ENCODE measurements at places on chromosomes 7 and 10.

DNA sequence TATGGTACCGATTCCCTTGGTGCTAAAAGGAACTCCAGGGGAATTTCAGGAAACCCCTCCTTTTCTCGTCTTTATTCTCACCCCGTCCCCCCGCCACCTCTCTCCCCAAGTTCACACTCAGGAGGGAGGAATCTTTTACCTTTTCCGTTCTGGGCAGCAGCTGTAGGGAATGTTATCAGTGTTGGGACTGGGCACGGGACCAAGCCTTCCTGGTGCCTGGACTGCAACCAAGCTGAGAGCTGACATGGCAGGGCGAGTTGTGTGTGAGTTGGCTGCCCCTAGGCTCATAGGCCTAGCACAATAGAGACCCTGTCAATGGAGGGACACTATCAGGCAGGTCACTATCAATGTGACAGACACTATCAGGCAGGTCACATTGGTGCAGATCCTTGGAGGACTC is 121.4 kb downstream of the TCF7L2 start:
- peak; percentile 77 for DNase-seq

DNA sequence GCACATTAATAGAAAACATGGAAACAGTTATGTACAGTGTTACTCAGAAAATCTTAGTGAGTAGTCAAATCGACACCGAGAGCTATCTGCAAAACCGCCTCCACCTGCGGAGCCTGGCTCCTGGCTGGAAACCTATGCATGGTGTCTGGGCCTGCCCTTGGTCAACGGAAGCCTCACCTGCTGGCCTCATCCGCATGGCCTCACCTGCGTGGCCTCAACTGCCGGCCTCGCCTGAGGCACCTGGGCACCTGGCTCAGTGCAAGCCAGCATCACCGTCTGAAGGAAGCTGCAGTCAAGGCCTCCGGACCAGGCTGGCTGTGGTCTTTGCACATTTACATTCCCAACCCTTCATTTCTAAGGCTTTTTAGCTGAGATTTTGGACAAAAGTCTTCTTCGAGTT is 352.1 kb downstream of the POM121L12 start:
- no peak for DNase-seq

- no peak for DNase-seq
Measured at GRCh38 chr7:66213637-66214036, 8.5 kb downstream of the TPST1 start.

DNA sequence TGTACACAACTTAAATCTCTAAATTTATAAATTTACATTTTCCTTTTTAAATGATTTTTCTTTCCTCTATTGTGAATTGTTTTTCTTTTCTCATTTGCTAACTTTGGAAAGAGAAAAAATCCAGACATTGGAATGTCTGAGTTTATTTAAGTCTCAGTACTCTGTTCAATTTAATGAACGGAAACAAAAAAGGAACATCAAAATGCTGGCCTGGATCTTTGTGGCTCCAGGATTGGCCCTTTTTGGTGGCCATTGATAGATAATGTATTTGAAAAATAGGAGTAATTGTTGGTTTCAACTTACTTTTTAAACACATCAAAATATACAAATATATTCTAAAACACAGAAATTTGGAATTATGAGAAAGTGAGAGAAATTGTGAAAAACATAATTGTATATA is 336.0 kb downstream of the SUGCT start:
- no peak for DNase-seq

GRCh38 chr7:105230486-105230885 is 158.2 kb downstream of the SRPK2 start:
- DNase-seq: no peak

- no peak for DNase-seq
Measured at GRCh38 chr7:26965724-26966123, 101.3 kb upstream of the SKAP2 start.

DNA sequence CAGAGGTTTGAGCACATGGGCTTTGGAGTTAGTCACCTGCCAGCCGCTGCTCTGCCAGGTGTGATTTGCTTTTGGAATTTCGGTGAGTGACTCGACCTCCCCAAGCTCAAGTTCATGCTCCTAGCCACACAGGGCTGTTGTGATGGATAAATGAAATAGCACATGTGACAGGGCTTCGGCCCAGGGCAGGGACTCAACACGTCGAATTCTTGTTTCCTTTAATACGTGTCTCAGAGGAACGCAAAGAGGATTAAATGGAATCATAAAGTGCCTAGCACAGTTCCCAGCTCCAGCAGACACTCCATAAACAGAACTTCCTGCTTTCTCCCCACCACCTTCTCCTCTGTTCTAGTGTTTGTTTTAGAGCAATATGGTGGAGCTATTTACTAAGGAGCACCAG is 88.3 kb upstream of the CHST15 start:
- DNase-seq: no peak

DNA sequence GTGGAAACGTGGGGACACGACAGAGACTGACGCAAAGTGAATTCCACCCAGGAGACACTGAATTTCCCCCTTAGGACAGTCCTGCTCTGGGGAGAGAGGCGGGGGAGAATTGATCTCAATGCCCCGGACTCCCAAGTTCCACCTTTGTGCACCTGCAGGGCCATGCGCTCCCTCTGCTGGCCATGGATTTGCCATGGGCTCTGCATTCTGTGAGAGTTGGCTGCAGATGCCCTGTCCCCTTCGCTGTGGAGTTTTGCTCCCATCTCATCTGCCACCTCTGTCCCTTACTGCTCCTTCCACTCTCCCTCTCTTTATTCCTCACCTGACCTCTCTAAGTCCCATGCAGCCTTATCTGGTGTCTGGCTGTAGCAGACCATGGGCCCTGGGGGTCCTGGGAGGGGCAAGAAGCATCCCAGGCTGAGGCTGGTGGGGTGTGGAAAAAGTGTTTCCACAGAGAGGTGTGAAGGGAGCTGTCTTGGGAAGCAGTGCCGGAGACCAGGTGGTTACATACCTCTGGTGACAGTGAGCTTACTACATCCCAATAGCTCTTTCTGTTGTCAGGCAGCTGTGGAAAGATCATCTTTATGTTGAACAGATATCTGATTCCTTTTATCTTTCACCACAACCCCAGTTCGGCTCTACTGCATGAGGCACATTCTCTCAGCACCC is 14.3 kb downstream of the GHRHR start:
- DNase-seq: peak; percentile 42

GRCh38 chr10:30528429-30528786 is 94.4 kb downstream of the MAP3K8 start:
- no peak for DNase-seq

- DNase-seq: no peak
Measured at GRCh38 chr10:129777687-129778086, 186.4 kb downstream of the EBF3 start.

DNA sequence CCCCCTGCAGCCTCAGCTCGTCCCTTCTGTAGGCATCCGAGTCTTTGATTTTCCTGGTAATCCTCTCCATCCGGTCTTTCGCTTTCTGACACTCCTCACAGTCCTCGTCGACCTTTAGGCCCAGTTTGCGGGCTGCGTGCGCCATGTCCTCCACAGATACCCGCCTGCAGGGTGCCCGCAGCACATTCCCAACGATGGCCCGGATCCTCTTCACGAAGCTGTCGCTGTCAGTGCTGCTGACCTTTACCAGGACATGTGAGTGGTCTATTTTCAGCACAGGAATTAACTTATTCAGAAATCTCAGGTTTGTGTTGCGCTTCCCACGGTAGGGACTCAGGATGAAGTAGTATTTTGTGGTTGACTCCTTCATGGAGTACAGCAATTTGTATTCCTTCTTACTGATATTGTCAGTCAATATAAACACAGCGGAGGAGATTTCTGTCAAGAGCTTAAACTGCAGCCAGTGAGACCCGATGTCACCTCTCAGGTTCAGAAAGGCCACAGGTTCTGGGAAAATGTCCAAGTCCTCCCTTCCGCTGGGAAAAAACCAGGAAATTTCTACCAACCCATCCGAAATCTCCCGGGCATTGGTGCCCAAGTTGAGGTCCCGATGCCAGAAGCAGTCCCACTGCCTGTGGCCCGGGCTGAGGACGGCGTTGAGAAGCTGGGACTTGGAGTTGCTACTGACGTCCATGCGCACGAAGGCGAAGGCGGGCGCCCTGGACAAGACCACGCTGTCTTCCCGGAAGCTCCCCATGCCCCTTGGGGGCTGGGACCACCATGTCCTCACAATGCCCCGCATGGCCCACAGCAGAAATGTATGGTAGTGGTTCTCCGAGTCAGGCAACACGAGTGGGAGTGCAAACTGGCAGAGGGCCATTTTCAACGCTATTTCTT is 8.9 kb upstream of the MRPS24 start:
- no peak for DNase-seq

DNA sequence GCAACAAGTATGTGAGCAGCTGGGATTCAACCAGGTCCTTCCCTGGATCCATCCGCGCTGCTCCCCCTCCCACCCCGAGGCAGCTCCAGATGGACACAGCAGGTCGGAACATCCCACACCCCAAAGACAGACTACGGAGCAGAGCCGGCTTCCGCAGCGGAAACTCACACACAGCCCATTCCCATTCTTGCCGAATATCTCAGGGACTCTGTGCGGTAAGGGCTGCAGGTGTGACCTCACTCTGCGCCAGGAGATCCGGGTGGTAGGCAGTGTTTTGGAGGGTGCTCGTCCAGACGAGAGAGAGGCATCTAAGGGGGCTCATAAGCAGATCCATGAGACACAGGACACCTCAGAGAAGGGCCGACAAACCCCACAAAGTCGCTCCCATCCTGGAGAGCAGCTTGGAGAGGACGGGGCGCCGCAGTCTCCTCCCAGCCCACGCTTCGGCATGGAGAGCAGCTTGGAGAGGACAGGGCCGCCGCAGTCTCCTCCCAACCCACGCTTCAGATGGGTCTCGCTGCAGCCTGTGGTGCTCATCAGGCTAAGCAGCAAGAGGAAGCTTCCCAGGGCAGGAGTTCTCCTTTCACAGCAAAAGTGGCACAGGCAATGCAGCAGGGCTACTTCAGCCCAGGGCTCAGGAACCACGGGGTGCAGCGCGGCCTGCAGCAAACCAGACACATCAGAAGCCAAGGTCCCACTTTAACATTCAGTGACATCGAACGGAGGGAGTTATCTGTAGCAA is 179.9 kb downstream of the DIP2C start:
- DNase-seq: no peak

DNA sequence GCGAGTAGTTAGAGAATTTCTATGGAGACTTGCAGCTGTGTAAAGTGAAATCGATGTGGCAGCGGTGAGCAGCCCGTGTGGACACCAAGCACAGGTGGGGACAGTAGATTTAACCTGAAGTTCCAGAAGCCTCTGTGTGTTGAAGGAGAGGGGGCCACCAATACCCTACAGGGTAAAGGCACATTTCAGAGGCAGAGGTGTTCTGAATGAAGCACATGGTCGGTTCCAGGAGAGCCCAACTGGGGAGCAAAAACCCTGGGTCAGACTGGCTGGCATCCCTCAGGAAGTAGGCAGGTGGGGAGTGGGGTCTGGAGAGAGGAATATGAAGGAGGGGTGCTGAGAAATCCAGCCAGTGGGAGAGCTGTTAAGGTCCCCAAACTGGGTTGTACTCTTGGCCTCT is 76.6 kb downstream of the CCDC3 start:
- no peak for DNase-seq

DNA sequence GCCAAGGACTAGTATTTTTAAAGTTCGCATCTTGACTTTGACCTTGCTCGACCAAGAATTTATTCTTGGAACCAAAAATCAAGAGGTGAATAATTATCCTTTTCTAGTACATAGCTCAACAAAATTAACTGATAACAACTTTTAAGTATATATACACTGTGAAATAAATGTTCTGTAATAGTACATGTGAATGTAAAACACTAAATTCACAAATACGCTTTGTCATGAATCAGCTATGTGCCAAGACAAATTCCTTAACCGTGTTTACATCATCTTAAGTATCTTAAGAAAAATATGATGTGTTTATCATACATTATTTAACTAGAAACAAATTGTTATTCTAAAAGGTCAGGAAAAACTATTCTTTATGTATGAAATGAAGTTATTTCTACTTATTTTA is 83.3 kb downstream of the CUL2 start:
- DNase-seq: no peak

DNA sequence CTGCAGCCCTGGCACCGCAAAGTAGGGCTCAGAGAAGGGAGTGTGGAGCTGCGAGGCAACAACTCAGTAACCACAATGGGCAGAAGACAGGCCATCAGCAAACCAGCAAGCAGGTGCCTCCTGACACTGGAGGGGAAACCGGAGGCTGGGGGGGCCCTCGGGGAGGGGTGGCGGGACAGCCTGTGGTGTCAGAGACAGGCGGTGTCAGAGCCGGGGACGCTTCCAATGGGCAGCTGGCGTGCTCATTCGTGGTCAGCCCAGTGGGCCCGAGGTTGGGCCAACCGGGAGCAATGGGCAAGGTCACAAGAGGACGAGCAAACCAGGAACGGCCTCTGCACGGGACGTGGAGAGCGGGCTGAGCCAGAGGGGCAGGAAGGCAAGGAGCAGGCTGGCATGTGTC is 158.1 kb downstream of the MAD1L1 start:
- no peak for DNase-seq

- DNase-seq: peak; percentile 29
Measured at GRCh38 chr7:39453743-39454355, 112.4 kb upstream of the YAE1 start.

- DNase-seq: no peak
Measured at GRCh38 chr7:37518266-37518665, 69.6 kb upstream of the ELMO1 start.

- DNase-seq: no peak
Measured at GRCh38 chr7:151286148-151286547, 37.7 kb upstream of the SMARCD3 start.

DNA sequence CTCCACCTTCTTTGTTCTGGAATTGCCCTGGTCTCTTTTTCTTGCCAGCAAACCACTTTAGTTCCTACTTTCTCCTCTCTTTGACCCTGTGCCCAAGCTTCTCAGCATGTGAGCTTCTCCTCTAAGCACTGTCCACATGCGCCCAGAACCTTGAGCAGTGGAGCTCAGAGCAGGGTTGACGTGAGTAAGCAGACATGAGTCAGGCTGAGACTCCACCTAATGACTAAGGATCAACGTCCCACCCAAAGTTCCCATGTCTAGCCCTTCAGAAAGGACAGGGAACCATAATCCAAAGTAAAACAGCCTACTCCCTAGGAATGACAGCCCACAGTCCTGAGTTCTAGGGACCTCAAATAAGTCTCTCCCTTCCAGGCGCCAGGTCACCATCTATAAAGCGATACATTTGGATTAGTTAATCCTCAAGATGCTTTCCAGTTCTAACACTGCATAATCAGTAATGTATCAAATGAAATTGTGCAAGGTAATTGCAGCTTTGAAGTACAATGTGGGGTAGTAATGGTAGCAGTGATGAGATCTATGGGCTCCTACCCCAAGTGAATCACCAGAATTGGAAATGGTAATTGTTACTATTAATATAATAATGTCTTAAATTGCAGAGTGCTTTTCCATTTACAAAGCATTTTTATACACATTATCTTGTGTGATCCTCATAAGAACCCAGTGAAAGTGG is 44.5 kb downstream of the KCNMA1 start:
- DNase-seq: peak; percentile 81

- DNase-seq: no peak
Measured at GRCh38 chr7:17401791-17402627, 103.6 kb downstream of the AHR start.

DNA sequence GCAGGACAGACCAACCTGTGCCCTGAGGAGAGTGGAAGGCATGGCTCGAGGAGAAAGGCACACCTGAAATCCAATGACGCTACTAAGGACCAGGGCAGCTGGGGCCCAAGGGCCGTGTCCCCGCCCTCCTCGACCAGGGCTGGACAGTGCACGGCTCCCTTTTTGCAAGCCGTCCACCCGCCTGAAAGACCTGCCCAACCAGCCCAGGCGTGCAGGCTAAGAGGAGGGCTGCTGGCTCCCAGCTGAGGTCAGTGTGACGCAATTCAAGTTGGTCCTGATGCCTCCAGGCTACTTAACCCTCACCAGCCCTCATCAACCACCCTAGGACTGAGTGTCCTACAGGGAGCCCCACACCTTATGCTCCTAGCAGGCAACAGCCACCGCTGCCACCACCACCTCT is 69.3 kb downstream of the DLG5 start:
- DNase-seq: no peak

All from NCI-H226 (cell line).